ENCODE measurements at places on chromosomes 3 and 15.

- no peak for DNase-seq
Measured at GRCh38 chr3:46549408-46549904, 16.6 kb downstream of the LRRC2 start.

GRCh38 chr3:167855306-167855705 lies 119.8 kb downstream of the SERPINI1 start:
- no peak for DNase-seq

DNA sequence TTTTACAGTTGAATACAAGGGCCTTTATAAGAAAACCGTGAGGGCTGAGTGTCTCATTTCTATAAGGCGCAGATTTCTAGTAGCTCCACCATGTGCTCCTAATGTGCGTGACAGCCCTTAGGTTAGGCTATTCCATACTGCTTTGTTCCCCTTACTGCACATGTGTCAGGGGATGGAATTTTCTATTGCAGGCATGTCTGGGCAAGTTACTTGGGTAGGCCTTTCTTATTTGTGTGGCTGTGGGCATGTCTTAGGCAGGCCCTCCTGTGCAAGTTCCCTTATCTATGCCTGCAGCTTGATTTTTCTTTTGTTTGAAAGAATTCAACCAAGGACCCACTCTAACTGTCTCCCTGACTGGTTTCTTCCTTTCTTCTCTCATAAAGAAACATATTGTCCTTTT lies 434.2 kb upstream of the CNTN3 start:
- DNase-seq, result no peak

- DNase-seq, result no peak
Measured at GRCh38 chr3:183394150-183394549, 34.3 kb downstream of the MCF2L2 start.

GRCh38 chr15:84949845-84950569 lies 31.6 kb upstream of the PDE8A start:
- DNase-seq, result no peak

DNA sequence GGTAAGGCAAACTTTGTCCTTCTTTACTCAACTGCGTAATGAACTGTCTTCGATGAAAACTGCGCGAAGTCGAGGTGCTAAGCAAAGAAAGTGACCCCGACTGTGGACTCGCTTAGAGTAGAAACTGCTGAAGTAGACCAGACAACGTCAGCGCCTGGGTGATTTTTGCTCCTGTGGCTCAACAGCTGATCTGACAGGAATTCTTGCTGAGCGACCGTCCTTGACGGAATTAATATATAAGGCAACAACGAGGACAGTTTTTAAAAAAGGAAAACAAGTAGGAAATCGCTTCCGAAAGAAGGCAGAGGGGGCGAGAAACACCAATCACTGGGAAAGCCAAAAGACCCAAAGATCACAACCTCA lies 541 bp downstream of the RPS27L start:
- DNase-seq, result no peak

- no peak for DNase-seq
Measured at GRCh38 chr15:56675930-56676329, 57.4 kb downstream of the ZNF280D start.

- peak; percentile 77 for DNase-seq
Measured at GRCh38 chr15:74937590-74938371, at the start of gene COX5A. COX5A (minus strand) TSS chr15:74938073; CDS start chr15:74938014, 59 bp downstream.

- no peak for DNase-seq
Measured at GRCh38 chr3:181694805-181695660, 16.7 kb upstream of the SOX2 start.

DNA sequence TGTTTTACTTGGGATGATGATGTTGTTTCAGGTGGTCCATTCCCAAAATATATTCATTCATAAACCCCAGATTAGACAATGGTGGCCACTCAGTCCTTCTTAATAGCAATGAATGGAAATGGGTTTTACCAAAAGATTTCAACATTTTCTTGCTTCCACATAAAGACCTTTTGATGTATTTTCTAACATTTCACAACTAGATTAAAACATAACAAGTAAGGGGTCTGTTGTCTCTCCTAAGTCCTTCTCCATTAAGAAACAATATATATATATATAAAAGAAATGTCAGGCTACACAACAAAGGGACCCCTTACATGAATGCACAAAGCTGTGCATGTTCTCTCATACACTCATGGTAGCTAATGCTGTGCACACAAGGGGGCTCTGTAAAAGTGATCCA lies 176.4 kb downstream of the ANXA2 start:
- DNase-seq, result no peak

DNA sequence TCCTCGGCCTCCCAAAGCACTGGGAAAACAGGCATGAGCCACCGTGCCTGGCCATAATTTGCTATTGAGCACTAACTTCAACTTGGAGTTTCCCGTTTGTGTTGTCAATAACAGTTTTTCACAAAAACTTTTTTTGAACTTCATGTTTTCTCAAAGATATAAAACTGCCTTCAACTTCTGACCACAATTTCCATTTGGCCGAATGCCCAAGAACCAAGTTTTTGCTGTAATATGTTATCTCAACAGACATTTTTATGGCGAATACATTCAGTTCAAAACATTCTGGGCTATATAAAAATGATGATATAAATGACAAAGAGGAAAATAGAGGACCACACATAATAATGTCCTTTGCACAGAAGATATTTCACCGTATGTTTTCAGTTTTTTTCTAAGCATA lies 56.4 kb downstream of the NEDD4 start:
- DNase-seq, result no peak

GRCh38 chr15:97143592-97144376 lies 813.3 kb downstream of the NR2F2 start:
- no peak for DNase-seq

DNA sequence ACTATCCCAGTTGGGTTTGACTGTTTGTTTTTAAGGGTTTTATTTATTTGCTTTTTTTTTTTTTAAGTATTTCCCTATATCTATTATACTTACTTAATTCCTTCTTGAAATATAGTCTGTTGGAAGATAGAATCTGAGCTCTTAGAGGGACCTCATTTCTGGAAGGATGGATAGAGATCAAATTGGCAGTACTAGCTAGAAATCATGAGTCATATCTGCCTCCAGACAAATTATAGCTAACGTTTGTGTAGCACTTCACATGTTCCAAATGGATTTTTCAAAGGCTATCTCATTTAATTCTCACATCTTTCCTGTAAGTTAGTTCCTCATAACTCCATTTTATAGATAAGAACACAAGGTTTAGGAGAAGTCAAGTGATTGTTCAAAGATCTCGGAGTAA lies 384.7 kb downstream of the ZIC1 start:
- no peak for DNase-seq

DNA sequence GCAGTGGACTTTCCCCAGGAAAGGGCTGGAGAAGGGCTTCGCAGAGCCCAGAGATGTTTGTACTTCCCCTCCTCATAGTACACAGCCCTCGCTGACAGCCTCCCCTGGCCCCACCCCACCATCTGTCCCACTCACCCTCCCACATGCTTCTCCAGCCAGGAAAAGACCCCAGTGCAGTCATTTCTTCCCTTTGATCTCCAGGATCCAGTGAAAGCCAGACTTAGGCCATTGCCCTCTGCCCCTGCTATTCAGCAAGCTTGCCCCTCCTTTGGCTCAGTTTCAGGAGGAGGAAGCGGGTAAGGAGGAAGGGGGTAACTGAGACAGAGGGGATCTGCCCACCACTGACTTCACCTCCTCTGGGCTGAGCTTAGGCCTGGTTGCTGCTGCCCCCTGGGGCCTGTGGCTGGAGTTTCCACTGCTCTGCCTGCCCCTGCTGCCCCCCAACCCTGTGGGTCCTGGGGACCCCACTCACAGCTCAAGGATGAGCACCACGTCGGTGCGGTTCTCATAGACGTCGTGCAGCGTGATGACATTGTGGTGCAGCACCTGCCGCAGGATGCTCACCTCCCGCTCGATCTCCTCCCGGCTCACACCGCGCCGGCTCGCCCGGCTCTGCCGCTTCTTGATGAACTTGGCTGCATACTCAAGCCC lies 63.1 kb downstream of the DAPK2 start:
- no peak for DNase-seq

DNA sequence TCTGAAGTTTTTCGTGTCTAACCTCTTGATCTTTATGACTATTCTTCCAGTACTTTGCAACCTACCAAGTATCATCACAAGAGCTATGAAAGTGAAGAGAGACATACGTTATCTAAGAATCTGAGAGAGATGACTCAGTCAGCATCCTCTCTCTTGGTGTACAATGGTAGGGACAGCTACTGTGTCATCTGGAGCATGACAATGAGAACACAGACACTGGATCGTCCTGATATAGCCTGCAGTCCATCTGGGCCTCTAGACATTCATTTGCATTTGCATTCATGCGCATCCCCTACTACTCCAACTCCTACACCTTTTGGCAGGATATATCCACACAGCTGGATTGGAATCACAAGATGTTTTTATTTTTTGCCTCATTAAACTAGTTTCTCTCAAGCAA lies 115.2 kb downstream of the PEX5L start:
- no peak for DNase-seq

DNA sequence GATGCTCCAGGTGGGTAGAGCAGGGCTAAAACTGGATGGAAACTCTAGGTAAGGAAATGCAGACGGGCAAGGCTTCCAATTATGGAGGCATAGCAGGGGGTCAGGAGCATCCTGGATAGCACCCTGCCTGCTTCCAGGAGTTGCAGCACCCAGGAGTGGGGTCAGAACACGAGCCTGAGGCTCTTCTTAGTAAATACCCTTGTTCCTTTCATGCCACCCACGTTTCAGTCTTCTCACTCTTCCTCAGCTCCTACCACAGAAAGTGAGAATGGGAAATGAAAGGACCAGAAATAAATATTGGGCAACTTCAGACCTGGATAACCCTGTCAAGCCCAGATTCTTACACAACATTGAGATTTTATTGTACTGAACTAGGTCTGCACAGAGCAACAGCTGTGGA lies 16.4 kb downstream of the CCR1 start:
- no peak for DNase-seq

GRCh38 chr3:169528289-169528688 lies 135.2 kb downstream of the MECOM start:
- no peak for DNase-seq

GRCh38 chr15:101070502-101071273 lies 151.5 kb downstream of the LRRK1 start:
- no peak for DNase-seq

GRCh38 chr3:31053299-31053698 lies 158.8 kb upstream of the GADL1 start:
- DNase-seq, result no peak

- DNase-seq, result no peak
Measured at GRCh38 chr3:8246070-8246469, 255.6 kb upstream of the LMCD1 start.

- no peak for DNase-seq
Measured at GRCh38 chr3:163916596-163917560, 1161.4 kb downstream of the SI start.

DNA sequence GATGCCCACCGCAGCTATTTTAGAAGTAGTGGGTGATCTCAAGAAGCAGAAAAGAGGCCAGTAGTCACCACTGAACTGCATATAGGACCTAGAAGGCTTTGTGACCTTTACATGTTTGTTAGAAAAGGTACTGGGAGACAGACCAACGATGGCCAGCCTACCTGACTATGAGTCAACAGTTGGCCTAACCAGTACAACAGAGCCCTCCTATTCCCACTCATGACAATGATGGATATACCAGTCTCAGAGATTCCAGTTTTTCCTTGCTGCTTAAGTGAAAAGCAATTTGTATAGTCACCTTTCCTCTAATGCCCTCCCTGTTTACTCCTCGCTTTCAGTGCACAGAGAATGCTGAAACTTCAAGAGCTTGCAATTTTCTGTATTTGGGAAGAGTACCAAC lies 86.6 kb upstream of the PPIB start:
- no peak for DNase-seq

GRCh38 chr3:193873426-193874201 lies 262.3 kb upstream of the HES1 start:
- no peak for DNase-seq

DNA sequence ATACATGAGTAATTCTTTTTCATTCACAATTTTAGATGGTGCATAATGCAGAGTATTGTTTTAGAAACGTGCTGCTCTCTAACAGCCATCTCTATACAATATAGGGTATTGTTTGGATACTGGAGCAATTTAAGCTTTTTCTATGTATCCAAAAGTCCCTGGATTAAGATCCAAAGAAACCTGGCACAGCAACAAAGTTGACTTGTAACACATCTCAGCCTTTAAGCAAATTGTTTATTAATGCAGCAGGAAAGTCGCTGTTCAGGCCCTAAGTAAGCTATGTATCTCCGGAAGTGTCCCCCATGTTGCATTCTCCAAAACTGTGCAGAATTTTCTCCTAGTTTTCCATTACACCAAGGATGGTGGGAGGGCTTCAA lies 7.3 kb downstream of the VGLL4 start:
- no peak for DNase-seq

- no peak for DNase-seq
Measured at GRCh38 chr3:142929890-142930289, 33.6 kb downstream of the PAQR9 start.

GRCh38 chr3:125383744-125384143 lies 8.6 kb upstream of the ZNF148 start:
- DNase-seq, result no peak

- no peak for DNase-seq
Measured at GRCh38 chr3:119599558-119600174, 2.0 kb downstream of the PLA1A start.

DNA sequence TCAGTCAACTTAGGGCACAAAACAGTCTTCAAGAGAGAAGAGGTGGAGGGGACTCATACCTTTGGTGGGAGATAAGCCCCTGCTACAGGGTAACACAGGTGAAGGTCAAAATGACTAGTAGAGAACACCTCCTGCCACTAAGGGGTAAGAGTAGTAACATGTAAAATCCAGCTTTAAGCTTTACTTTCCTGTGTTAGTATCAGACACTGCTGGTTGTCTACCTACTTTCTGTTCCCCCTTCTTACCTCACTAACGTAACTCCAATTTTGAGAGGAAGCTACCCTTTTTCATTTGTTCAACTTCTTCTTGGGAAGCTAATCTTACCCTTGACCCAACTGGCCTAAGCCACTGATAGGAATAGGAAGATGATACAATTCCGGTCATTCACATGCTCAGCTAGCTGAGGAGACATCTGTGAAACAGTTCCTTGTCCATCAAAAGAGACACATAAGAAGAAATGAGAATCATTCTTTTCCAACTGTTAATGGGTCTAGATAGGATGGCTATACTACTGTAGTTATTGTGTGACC lies 826.8 kb upstream of the CFAP20DC start:
- DNase-seq, result no peak

DNA sequence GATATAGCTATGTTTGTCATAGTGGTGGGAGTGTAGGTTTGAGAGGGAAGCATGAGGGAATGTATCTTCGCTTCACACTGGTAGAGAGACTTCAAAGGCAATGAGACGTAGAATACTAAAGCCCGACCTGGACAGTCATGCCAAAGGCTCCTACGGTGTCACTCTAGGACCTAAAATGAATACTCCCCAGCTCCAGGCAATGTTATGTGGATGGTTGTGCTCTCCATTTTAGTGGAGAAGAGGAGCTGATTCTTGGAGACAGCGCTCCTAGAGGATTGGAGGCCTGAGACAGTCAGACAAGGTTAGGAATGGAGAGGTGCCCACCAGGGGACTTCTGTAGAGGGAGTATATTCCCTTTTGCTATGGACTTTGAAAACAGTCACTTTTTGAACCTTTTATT lies 260.1 kb downstream of the MEX3B start:
- no peak for DNase-seq

- no peak for DNase-seq
Measured at GRCh38 chr3:158738653-158739052, 6.4 kb upstream of the RARRES1 start.

Measured in stimulated activated CD4-positive, alpha-beta T cell treated with anti-CD3 and anti-CD28 coated beads, Interleukin-1b, Interleukin-23, amount 100 ng/mL, for 24 hours (primary cell).